Stimulated activated CD8-positive, alpha-beta memory T cell treated with anti-CD3 and anti-CD28 coated beads, Interleukin-15, amount 100 ng/mL, for 48 hours (primary cell): ENCODE measurements at places on chromosomes 13 and 19.
A peak's percentile ranks its signal among the peaks of the same experiment; 100 is the strongest.

- no peak for DNase-seq
Measured at GRCh38 chr19:2619076-2619475, 83.4 kb downstream of the GNG7 start.

DNA sequence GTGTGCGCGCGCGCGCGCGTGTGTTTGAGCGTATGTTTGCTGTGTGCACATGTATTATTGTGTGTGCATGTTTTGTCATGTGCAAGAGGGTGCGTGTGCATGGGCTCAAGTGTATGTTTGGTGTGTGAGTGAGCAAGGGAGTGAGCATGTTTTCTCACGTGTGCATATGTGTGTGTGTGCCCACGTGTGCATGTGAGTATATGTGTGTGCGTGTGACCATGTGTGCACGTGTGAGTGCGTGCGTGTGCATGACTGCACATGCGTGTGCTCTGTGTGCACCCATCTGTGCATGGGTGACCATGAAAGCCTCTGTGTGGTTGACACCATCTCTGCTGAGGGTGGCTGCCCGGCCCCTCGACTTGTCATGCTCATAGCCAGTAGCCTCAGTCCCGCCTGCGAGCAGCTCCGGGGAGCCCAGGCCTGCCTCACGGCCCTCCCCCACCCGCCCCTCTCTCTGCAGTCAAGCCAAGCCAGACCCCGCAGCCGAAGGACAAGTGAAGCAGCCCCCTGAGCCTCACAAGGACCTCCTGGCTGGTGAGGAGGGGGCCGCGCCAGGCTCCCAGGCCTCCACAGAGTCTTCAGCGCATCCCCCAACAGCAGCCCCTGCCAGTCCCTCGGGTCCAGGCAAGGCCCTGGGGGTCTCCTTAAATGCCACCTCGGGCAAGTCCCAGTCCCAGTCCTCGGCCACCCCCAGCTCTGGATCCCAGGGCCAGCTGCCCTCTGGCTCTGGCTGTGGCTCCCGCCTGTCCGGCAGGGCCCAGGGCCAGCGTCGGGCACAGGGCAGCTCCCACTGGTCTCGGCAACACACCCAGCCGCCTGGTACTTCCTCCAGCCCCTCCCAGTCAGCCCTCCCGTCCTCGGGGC is 6.0 kb downstream of the REEP6 start:
- no peak for DNase-seq

DNA sequence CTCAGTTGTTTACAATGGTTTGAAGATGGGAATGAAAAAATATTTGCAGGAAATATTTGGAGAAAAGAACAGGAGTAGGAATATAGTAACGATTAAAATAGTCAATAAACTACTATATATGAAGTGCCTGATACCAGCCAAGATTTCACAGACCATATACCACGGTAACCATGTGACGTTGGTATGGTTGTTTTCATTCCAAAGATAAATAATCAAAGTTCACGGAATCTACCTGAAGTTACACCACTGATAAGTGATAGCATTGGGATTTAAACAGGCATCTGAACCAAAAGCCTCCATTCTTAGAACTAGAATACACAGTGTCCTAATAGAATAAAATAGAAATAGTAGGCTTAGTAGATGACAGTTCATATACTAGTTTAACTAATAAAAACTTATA is 123.5 kb downstream of the RBM26 start:
- no peak for DNase-seq

DNA sequence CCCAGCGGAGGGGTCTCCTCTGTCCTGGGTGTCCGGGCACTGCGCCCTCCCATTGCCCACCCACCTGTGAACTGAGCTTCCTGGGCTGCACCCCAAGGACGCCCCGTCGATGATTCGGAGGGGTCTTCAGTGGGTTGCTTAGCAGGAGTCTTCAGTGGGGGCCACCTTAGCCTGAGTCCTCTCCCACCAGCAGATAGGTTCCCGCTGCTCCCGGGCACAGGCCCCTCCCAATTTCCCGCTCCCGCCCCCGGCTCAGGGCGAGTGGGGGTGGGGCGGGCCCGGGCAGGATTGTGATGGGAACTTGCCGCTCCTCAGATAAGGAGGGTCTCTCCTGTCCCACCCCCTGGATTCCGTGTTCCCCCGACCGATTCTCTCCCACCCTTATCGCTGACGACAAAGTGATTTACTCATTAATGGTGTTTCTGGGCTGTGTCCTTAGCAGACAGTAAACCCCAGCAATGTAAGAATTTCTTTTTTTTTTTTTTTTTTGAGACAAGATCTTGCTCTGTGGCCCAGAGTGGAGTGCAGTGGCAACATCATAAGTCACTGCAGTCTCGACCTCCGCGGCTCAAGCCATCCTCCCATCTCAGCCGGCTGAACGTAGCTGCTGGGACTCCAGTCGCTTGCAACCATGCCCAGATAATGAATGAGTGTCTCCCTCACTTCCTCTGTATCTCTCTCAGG is 655 bp upstream of the S1PR5 start:
- no peak for DNase-seq

DNA sequence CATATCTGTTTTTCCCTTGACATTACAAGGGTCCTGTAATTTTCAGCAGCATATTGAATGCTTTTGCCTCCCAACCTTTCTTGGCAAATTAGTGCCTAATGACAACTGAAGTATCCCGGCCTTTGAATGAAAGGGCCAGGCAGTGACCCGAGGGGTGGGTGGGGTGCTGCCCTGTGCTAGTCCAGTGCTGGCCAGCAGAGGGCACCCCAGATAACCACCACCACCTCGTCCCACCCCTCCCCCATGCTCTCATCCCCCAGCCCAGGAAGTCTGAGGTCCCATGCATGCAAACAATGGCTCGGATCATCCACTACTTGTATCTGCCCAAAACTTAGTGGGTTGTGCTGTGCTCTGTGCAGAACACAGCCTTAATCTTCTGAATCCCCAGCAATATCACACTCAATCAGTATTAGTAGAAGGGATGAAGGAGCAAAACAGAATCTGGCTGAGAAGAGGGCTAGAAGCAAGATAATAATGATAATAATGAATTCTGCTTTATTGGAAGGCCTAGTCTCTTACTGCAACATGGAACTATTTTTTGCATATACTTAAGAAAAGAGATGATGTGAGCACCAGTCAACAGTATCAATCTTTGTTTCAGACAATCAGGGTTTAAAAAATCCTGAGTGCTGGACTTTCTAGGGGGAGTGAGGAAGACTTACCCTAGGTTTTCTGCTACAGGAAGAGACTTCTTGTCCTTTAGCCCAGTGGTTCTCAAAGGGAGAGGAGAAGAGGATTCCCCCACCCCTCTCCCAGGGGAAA is 3.8 kb downstream of the ATP12A start:
- DNase-seq, result peak; percentile 19
